ENCODE measurements at places on chromosomes 4 and X.

- DNase-seq, result no peak
These were observed 8.2 kb downstream of the FGFBP1 start for GRCh38 chr4:15930314-15930713.

DNA sequence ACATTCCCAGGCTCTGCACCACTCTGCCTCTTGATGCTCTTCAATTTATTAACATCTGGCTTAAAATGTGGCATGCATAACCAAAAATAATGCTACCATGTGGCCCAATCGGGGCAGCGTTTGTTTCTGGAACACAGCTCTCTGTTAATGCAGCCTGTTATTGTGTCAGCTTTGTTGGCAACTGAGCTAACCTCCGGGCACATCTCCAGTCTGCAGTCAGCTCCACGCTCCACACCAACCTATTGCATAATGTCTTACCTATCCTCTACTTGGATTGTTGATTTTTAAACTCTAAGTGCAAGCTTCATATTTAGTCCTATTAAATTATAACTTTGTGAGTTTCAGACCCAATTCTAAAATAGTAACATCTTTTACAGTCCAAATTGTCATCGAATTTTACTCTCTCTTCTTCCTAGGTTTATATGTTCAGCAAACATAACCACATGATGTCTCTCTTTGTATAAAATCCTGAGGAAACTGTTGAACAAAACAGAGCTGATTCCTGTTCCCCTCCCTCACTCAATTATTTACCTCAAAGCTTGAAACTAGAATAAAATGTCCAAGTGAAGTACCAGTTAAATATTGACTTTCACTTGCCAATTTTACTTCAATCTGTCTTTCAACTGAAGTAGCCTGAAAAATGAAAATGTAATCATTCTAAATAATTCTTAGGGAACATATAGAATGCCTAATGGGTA, 92.2 kb upstream of the RAPGEF2 start:
- DNase-seq, result no peak

DNA sequence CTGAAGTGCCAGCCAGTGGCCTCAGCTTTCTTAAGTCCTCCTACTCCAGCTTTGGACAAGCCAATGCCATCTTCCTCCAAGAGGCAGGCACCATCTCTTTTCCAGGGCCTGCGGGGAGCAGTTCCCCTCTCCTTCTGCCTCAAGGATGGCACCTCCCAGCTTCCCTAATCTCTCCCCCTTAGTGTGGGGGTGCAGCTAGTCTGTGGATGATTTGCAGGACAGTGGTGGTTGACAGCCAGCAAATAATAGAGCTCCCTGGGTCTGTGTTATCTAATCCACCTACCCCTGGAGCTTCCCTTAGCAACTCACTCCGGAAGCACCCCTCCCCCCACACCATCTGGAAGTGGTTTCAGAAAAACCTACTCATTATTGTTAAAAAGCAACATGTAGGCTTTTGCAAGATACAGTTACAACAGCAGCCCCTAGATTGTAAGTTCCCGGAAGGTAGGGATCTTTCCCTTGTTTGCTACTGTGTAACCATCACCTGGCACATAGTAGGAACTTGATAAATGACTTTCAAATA, 247.1 kb downstream of the BCOR start:
- DNase-seq, result no peak

DNA sequence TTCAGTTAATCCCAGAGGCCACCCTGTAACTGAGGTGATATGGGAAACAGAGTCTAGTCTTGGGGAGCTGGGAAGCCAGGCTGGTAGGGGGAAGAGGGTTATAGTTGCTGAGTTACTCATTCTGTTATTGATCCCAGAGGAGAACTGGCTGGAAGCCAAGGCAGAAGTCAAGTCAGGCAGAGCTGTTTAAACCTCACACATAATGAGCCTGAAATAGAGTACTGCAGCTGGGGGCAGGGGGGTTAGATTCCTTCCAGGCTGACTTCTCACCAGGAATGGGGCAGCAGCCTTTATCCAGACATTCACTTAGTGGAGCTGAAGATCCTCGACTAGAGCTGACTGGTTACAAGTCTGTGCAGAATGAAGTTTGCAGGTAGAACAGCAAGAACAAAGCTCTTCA, 144.9 kb downstream of the C4orf33 start:
- DNase-seq, result no peak

- no peak for DNase-seq
These were observed 1.3 kb upstream of the CXorf65 start for GRCh38 chrX:71107762-71108360.

- no peak for DNase-seq
These were observed 525.4 kb downstream of the CENPC start for GRCh38 chr4:67019686-67020437.

- DNase-seq, result no peak
These were observed 102.4 kb downstream of the SLIT2 start for GRCh38 chr4:20354120-20354519.
